ENCODE measurements at places on chromosomes 5 and 9.

DNA sequence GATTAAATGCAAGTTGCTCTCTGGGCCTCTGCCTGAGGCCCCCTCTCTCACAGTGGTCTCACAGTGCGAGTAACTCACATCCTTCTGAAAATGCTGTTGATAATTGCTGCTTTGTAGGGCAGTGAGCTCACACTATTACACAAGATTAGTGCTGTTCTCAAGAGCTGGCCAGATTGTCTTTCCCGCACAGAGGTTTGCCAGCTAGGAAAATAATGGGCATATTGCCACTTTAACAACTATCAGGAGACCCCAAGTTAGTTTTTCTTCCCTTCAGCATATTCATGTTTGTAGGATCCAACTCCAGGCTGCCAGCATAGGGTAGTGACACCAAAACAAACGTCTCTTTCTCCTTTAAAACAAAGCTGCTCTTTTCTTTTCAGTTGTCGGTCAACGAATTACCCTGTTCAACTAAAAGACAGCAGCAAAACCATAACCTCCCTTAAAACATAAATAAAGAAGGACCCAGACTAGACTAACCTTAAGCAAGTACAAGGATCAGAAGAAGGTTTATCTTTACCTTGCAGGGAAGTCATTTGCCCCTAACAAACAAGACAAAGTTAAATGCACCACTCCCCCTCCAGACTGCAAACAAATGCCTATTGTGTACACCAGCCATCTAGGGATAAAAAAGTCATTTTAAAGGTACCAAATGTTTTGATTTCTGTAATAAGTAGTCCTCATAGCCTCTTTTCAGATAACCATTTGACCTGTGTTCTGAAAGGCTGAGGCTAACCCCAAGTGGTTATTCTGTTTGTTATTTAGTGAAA is 91.4 kb downstream of the VCAN start:
- DNase-seq = no peak

GRCh38 chr5:322942-323879 is 1.7 kb downstream of the AHRR start:
- no peak for DNase-seq

- DNase-seq = peak; percentile 19
Observed at GRCh38 chr5:154642499-154643245, 112.5 kb upstream of the LARP1 start.

DNA sequence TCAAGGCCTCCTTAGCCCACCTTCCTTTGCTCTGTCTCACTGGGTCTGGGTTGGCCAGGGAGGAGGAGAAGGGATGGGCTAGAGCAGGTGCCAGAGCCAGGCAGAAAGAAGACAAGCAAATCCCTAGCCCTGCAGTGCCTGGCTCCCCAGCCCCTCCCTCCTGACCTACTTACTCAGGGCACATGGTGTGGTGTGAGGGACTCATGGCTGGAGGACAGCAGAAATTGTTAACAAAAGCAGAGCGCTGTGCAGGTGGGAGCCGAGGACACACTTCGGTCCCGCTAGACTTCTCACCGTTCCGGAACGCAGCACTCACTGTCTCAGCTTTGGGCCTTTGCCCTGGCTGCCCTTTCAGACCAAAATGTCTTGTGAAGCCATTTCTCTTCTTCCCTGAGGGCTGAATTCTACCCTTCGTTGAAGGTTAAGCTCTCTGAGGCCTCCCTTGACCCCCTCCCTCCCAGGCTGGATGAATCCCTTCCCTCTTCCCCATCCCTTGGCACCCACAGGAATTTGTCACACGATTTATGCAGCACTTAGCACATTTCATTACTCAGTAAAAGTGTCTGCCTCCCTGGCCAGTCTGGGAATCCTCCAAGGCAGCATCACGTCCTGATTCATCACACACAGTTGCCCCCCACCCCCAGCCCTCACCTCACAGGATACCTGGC is 263.9 kb upstream of the TRPC7 start:
- DNase-seq = no peak

DNA sequence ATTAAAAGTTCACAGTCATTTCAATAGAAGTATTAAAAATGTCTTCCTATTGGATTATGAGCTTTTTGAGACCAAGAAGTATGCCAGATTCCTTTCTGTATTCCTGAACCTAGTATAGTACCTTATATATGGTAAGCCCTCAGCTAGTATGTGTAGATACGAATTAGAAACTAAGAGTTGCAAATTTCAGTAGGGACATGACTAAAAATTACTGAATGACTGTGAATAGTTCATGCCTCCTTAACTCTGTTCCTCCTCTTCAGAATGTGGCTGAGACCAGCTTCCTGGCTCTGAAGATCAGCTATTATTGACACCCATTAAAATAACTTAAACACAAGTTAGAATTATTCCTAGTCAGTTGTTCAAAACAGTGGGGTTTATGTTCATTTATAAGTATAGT is 19.7 kb downstream of the KDM3B start:
- DNase-seq = no peak

GRCh38 chr5:39194466-39195136 is 24.8 kb downstream of the FYB1 start:
- DNase-seq = peak; percentile 58

DNA sequence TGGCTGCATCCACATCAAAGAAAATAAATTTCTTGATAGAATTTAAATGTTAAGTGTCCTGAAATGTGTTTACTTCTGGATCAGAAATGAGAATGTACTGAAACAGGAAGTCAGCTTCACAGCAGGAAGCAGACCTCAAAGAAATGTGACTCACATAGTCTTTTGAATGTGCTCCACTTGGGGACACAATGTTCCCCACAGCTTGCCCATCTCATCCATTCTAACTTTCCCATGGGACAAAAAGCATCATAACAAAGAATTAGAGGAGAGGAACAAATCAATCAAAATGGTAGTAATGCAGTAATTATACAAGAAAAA is 85.7 kb downstream of the GRAMD2B start:
- peak; percentile 58 for DNase-seq

GRCh38 chr5:79743846-79744605 is 54.4 kb downstream of the CMYA5 start:
- no peak for DNase-seq

DNA sequence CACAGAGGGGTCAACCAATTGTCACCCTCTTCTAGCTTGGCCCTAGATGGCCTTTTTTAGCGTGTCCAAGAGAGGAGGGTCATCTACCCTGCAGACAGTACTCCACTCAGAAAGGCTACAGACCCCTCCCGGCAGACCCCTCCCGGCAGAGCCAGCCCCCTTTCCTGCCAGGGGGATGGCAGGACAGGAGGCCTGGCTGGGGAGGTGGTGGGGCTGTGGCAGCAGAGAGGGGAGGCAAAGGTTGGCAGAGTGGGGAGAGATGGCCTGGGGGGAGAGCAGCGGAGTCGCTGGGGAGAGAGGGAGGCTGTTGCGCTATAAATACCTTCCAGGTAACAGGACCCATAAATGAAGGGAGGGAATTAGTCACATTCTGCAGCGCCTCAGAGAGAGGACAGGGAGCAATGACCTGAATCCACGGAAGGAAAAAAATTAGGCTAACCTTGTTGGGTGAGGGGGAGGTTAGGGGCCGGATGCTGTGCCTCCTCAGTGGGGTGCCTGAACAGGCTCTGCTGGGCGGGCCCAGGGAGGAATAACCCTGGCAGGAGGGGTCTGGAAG is 32.9 kb upstream of the PSD2 start:
- DNase-seq = no peak

DNA sequence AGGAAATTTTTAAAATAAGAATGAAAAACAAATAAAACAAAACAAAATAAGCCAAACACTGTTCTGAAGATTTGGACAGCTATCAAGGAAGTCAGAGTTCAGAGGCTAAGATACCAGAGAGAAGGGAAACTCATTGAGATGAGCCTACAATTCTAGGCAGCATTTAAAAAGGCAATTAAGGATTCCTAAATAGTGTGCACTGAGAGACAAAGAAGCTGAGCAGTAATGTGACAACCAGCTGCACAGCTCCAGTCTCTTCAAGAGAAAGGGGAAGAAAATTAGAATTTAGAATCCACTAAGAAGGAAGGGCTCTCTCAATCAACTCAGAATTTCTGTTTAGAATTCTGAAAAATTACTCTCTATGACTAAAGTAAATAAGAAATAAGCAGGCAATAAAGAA is 246.7 kb upstream of the COX7C start:
- no peak for DNase-seq

DNA sequence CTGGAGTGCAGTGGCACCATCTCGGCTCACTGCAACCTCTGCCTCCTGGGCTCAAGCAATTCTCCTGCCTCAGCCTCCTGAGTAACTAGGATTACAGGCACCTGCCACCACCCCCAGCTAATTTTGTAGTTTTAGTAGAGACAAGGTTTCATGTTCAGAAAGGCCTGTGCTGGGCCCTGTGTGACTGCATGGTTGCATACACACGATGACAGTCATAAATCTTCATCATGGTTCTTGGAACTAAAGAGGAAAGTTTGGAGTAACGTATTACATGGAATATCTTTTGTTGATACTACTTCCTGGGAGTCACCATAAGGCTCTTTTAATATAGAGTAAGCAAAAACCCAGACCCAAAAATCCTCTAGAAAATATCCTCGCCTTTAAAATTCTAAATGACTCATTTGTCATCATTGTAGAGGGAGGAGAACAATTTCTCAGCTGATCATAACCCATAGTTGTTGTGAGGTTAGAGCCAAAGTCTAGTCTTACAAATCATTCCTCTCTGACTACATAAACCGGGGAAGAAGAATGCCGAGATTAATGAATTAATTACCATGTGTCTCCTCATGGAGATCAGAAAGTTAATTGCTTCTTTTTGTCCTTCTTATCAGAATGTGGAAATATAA is 47.0 kb downstream of the KLF9 start:
- DNase-seq = no peak

DNA sequence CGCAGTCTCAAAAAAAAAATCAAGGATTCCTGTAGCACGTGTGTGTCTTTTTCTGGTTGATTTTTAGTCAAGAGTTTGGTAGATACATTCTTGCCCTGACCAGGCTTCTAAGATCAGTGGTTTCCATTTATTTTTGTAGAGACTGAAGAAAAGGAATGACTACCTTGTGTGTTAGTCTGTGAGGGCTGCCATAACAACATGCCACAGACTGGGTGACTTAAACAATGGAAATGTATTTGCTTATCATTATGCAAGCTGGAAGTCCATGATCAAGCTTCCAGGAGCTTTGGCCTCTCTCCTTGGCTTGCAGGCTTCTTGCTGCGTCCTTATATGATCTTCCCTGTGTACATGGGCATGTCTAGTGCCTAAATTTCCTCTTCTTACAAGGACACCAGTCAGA is 127.0 kb downstream of the CCDC192 start:
- no peak for DNase-seq

DNA sequence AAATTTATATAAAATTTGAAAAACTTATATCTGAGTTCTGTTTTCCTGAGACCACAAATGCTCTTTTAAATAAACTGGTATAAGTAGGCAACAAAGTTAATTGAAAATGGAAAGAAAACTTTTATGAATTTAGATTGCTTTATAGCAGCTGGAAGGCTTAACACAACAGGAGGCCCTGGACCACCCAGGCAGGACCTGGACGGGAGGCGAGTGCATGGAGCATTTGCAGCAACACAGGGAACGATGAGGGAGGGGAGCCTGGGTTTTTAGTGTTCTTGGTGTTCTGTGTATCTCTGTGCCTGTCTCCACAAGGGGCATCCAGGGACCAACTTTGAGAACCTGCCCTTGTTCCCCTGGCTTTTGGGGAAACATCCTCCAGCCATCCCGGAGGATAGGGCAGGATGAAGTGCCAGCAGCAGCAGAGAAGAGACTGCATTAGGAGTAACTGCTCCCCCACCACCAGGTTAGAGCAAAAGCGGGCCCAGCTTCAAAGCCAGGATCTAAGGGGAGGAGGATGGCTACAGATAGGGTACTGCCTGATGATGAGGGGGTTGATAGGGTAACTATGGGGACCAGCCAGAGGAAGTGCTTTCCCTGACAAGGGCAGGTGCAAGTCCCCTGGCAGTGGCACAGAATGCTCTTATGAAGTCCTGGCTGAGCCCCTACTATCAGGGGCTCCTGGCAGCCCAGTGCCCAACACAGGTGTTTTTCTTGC is 6.7 kb upstream of the SPATA31E1 start:
- no peak for DNase-seq

- DNase-seq = peak; percentile 13
Observed at GRCh38 chr5:118937393-118938061, 50.8 kb downstream of the DTWD2 start.

- peak; percentile 67 for DNase-seq
Observed at GRCh38 chr9:89706086-89706485, 101.3 kb downstream of the GADD45G start.

DNA sequence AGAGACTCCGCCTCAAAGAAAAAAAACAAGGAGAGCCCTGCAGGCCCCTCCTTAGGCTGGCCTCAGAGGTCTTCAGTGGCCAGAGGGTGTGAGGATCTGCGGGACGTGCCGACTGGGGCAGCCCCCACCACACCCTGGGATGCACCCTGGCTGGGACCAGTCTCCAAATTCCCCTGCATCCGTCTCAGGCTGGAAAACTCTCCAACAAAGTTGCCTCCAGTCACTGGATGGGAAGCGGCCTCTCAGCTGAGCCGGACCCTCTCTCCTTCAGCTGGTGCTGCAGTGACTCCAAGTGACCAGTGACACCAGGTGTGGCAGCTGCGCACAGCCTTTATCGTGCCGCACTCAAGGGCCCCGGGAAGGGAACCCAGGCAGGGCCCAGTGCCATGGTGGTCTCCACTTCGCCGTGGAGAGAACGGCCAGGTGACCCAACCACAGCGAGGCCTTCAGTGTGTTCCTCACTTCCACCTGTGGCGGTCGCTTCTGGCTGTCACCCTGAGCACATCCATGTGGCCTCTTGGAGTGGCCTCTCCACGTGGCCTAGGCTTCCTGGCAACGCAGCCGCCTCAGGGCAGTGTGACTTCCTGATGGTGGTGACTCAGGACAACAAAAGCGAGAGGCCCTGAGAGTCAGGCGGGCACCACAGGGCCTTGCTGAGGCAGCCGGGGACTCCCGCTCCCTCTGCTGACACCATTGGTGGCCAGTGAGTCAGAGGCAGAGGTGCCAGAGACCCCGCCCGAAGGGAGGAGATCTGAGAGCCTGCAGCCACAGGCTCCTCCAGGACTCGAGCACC is 19.3 kb upstream of the CAMSAP1 start:
- peak; percentile 97 for DNase-seq

GRCh38 chr5:26329562-26330189 is 708.7 kb downstream of the CDH9 start:
- no peak for DNase-seq

GRCh38 chr9:133702798-133703590 is 35.2 kb downstream of the SARDH start:
- no peak for DNase-seq

DNA sequence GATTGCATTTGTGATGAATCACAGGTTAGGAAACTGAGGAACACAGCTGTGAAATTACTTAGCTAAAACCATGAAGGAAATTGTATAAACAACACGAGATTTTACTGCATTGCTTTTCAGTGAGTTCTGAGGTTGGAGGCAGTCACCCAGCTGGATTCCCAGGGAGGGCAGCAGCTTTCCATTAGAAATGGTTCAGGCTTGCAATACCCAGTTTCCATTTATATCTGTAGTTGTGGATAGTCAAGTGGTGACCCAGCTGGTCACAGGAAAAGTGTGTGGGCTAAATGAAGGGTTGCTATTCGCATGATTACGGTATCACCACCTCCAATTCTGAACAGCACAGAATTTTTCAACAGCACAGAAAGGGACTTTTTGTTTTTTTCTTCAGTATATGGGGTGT is 34.3 kb upstream of the SPATA31D4 start:
- no peak for DNase-seq

All from suppressor macrophage (primary cell).